ENCODE measurements at places on chromosomes 4 and X. TPM values are rescaled to one million over a fixed set of nuclear protein-coding genes. Genes with fewer than 3 reads are reported as not detected.

The RFC1 gene
- polyA plus RNA-seq, result 19.2 TPM

The MORF4L2 gene
- 221 TPM for polyA plus RNA-seq

DNA sequence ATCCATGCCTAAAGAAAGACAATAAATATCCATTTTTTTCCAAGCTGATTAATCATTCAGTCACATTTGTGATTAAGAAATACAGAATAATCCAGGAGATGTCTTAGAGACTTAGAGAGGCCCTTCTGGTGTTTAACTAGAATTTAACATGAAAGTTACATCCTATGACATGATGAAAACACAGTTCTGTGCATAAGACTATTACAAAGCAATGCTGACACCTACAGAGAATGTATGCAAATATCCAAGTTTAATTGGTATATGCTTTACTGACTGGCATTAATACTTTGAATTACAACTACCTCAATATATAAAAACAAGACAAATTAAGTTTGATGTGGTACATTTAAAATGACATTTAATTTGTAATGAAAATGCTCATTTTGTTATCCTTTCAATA is 17.8 kb upstream of the TLL1 start:
- DNase-seq, result no peak

The PASD1 gene
- 0.03 TPM for polyA plus RNA-seq

The BEX1 gene
- 170 TPM for polyA plus RNA-seq

The IQSEC2 gene
- polyA plus RNA-seq, result 21.3 TPM

DNA sequence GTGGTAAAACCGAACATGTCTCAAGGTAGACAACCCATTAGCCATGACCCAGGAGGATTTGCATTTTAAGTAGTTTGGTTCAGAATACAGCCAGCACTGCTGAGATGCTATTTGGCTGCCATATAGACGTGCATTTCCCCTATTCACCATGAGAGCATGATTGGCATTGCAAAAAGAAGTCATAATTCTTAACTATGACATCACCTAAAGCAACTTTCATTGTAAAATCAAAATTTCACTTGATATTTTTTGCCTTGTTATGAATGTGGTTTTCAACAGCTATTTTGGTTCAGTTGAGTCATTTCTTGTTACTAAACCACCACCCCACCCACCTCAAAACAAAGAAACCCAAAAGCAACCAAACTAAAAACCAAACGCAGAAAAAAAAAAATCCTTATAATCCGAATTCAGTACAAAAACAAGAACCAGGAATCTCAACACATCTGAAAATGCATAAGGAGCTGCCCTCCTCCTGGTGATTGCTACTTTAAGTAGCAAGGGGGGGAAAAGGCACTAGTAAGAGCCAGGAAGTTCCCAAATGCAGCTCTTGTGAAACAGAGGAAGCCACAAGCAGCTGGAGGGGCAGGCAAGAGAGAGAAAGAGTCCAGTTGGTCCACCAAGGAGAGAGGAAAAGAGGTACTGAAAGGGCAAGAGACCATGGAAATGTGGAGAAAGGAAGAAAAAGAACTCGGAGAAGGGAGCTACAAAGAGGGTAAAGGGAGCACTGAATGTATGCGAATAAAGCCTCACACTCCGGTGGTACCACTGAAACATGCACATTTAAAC is 3.1 kb downstream of the SLITRK4 start:
- DNase-seq, result no peak

DNA sequence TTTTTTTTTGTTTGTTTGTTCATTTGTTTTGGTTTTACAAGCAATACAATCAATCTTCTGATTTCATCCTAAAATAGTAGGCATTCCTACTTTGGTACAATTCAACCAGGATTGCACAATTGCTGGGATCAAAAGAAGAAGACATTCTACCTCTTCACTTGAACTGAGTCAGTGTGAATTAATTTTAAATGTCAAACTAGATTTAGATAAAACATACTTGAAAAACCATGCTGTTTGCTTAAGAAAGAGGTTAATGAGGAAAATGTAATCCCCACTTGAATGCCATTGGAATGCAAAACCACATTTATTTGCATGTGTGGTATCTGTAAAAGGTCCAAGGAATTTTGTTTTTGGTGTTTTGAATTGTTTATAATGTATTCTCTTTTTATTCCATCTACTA is 40.5 kb downstream of the HAND2 start:
- DNase-seq, result no peak

DNA sequence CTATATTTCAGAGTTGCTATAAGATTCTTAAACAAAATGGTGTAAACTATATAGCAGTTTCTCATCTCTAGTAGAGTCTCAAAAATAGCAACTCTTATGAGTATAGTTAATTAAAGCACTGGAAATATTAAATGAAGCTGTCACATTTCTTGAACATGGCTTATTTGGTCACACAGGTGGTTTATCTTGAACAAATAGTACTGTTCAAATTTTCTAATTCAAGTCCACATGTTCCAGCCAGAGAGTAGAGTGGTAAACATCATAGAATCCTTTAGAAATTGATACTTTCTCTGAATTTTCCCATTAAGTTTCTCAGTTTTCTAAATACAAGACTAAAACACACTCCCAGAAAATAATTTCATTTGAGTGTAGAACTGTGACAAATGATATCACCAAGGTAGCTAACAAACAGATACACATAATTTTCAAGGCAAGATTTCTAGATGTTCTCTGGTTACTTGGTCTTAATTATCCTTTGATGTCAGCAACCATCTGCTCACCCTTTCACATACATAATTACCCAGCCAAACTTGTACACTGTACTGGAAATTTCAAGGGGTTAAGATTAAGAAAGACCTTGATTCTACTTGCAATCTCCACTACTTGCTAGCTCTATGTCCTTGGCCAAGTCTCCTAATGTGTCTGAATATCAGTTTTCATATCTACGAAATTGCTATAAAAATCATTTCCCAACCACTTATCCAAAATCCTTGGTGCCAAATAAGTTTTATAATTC is 24.3 kb upstream of the PAK3 start:
- DNase-seq, result no peak

GRCh38 chr4:176188654-176189053 is 6.7 kb downstream of the SPATA4 start:
- no peak for DNase-seq

DNA sequence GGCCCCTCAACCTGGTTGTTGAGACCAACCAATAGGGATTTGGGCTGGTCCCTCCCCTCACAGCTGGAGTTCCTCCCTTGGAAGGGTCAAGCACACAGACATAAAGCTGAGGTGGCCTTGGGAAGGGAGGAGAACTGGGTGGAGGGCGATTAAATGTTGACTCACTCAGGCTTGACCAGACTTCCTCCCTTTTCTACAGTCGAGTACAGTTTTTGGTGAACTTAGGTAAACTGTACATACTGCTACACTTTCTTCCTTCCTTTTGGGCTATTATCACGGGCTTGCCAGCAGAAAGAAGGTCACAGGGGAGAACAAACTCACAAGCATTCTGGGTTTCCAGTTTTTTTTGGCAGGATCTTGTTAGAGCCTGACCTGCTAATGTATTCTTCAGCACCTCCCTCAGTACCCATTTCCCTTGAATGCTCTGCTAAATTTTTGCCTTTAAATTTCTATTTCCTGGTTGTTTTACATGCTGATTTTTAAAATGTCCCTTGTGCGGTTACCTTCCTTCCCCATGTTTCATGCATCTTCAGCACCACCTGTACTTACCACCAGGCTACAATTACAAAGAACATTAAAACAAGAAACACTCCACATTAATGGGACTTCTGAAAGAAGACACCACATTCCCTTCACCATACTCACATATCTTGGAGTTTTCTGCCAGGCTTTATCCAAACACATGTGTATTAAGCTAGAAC is 135.2 kb upstream of the RASGEF1B start:
- no peak for DNase-seq

The USP17L22 gene
- not detected for polyA plus RNA-seq

The PRR32 gene
- not detected for polyA plus RNA-seq

The PARM1 gene
- not detected for polyA plus RNA-seq

GRCh38 chrX:2412131-2412530 is 88.6 kb downstream of the DHRSX start:
- DNase-seq, result no peak

- no peak for DNase-seq
Observed at GRCh38 chrX:107429090-107429489, 20.4 kb upstream of the FRMPD3 start.

The NAP1L2 gene
- polyA plus RNA-seq, result 0.12 TPM

The GAGE12H gene
- polyA plus RNA-seq, result not detected

- DNase-seq, result no peak
Observed at GRCh38 chr4:1027915-1028238, 16.5 kb downstream of the FGFRL1 start.

- DNase-seq, result no peak
Observed at GRCh38 chrX:39886282-39886681, 211.5 kb downstream of the BCOR start.

The CRMP1 gene
- 7.8 TPM for polyA plus RNA-seq

DNA sequence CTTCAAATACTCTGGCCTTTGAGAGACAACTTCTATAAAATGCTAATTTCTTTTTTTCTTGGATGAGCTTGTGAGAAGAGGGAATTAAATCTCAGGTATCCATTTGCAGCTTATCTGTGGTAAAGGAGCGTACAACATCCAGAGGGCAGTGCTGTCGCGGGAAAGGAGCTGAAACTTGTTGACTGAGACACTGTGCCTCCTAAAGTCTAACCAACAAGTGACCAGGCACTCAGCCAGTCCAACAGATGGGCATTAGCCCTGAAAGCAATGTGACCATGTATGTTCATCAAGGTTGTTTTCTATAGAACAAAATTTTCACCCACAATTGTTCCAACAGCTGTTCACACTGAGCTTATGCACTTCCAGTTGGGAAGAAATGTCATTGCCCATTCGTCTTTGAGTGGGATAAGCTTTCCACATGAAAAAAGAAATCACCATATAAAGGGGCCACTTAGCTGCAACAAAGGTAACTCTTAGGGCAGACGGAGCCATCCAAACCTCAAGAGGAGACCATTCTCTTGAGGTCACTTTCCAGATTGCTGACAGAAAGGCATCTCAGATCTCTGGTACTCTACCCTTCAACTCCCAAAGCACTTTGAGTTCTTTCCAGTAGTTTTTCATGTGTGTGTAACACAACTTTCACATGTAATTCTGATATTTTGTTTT is 244.8 kb upstream of the NEIL3 start:
- DNase-seq, result no peak

The PSAPL1 gene
- 0.02 TPM for polyA plus RNA-seq

DNA sequence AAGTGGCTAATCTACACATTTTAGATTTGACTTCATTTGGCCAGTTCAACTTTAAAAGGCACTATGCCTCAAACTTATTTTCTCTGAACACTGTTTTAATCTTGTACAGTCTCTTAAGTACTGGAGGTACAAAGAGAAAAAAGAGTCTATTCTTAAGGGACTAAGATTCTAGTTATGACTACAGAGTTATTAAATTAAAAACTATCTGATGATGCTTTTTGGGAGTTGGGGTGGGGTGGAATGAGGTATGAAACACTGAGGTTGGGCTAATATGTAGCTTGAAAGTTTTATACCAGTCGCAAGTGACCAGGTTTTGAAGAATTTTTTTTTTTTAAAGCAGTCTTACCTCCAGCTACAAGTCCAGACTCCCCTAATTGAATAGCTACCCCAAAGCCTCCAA is 17.7 kb upstream of the GPR34 start:
- DNase-seq, result no peak

DNA sequence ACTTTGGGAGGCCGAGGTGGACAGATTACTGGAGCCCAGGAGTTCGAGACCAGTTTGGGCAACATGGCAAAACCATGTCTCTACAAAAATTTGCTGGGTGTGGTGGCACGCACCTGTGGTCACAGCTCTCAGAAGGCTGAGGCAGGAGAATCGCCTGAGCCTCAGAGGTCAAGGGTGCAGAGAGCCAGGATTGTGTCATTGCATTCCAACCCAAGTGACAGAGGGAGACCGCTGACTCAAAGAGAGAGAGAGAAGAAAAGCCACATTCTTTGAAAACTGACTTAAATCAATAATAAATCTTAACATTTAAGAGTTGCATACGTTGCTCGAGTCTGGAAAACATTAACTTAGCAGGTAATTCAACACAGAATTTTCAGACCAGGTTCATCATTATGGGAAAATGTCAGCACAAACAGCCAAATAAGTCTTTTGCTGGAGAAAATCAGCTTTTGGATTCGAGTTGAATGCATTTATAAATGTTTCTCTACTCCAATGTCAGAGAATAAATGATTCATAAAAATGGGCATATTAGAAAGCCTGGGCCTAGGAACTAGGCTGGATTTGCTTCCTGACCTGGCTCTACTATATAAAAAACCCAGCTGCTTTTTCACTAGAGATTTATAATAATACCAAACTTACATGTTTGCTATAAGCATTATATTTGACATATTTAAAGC is 68.3 kb upstream of the RBPJ start:
- DNase-seq, result no peak

DNA sequence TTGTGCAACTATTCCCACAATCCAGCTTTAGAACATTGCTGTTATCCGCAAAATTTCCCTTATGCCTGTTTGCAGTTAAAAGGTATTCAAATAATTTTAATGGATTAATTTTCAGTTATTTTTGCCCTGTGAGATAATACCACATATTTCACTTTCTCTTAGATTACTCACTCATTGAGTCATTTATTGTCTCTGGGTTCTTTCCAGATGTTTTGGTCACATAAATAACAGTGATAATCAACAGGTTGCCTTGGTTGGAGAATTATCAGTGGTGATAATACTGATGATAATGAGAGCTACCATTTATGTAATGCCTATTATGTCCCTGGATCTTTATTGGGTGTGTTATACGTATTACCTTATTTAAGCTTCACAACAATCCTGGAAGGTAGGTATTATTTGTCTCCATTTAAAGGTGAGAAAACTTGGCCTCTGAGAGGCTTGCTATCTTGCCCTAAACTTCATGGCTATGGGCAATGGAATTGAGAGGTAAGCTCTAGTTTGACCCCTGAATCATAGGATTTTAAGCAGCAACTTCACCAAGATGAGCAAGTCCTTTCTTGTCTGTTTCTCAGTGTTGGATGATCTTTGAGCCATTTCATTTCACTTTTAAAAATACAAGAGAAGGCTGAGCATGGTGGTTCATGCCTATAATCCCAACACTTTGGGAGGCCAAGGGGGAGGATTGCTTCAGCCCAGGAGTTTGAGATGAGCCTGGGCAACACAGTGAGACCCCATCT is 87.4 kb downstream of the KIT start:
- no peak for DNase-seq

DNA sequence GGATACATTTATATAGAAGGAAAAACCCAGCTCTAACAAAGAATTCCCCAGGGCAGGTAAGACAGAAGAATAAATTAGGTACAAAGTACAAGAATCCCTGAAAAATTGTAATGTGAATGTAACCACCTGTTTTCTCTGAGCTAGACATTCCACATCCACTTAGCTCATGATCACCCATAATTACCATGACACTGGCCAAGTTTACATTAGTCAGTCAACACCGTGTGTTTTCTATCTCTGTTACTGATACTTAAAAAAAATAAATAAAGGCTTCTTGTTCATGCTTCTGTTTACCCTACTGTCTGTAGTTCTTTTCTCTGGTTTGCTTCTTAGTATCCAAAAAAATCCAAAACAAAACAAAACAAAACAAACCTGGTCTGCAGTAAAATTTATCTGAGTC is 66.0 kb downstream of the CBLL2 start:
- no peak for DNase-seq

DNA sequence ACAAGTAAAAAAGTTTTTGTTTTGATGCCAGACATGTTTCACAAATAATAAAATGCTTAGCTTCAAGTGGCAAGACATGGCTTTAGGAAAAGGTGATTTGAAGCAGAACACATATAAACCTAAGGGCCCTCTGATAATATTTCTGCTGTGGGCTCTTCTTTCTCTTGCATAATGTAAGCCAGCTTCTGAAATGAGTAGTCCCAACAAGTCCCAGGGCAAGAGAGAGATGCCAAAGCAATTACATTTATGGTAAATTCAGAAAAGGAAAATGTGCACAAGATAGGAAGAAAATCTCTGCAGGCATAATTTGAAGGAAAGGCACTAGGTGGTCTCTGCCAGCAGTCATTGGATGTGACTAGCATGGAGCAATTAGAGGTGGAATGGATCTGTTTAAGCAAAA is 170.8 kb upstream of the GALNT7 start:
- DNase-seq, result no peak

The BMP3 gene
- 0.13 TPM for polyA plus RNA-seq
